ENCODE measurements at places on chromosomes 3 and 15.

- no peak for DNase-seq
Measured at GRCh38 chr3:169354774-169355501, 308.6 kb downstream of the MECOM start.

DNA sequence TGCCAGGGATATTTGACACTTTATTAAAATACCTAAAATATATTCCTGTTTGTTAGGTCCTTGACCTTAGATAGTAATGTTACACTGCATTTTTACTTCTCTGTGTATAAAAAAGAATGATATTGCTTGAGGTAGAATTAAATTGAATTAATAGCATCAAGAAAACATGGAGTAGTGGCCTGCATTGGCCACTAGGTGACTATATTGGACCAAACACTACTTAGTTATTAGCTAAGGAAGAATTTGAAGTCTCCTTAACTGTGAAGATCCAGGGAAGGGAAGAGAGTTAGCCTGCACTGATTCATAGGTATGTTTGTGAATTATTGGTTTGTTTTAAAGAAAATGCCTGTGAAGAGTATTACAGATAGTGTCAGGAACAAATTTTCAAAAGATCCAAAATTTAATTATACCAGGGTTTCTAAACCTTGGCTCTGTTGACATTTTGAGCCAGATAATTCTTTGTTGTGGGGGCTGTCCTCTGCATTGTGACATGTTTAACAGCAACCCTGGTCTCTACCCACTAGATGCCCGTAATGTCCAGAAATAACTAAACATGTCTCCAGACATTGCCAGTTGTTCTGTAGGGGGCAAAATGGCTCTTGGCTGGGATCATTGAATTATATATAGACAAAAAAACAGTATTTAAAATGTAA lies 103.6 kb upstream of the THSD4 start:
- DNase-seq, result no peak

GRCh38 chr15:80609091-80609490 lies 86.0 kb upstream of the ABHD17C start:
- no peak for DNase-seq

- DNase-seq, result no peak
Measured at GRCh38 chr3:187624588-187624987, 45.6 kb downstream of the SST start.

DNA sequence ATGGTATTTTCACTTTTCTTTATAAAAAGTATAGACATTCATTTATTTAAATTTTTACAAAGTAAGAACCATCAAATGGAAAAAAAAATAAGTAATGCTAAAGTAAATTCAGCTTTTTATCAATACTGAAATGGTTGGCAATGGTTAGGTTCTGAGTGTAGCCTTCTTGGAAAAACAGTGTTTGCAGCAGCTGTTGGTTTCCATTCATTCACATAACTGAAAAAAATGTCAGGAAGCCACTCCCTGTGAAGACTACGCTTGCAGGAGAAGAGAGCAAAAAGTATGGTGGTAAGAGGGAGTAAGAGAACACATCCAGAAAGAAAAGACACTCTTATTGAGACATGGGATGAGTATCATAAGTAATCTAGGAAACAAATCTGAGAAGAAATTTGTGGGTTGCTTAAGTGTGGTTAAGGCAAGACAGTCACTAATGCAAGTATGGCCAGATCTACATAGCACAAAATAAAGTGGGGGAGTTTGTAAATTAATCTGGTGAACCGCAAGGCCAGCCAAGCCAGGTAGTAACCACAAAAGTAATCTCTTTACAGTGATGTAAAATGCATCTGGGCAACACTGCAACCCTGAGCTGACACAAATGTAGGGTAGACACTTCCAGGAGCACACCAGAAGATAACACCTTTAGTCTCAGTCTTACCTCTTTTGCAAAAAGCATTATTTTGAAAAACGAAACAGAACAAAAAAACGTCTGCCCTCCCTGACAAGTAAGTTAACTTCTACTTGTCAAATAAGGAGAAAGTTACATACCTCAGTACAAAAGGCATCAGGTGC lies 133.7 kb downstream of the IGSF11 start:
- no peak for DNase-seq

- no peak for DNase-seq
Measured at GRCh38 chr15:63288778-63289378, 11.5 kb downstream of the APH1B start.

- no peak for DNase-seq
Measured at GRCh38 chr15:57551715-57552677, 39.7 kb upstream of the MYZAP start.

DNA sequence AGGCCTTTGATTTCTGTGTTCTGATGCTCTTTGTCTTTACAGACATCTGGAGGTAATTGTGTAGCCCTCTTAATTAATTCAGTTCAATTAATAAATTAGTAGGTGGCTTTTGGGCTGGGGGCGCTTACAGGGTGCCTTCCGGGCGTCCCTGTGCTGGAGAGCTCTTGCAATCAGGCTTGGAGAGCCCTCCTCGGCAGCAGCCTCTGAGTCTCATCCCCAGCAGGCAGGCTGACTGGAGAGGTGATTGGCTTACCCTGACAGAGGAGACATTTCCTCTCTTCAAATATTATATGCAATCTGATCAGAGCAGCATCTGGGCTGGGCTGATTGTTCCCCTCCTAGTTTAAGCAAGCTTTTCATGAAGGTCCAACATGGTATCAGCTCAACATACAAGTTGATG lies 250.7 kb downstream of the LPP start:
- no peak for DNase-seq

- DNase-seq, result no peak
Measured at GRCh38 chr3:111956449-111956848, 22.4 kb upstream of the ABHD10 start.

DNA sequence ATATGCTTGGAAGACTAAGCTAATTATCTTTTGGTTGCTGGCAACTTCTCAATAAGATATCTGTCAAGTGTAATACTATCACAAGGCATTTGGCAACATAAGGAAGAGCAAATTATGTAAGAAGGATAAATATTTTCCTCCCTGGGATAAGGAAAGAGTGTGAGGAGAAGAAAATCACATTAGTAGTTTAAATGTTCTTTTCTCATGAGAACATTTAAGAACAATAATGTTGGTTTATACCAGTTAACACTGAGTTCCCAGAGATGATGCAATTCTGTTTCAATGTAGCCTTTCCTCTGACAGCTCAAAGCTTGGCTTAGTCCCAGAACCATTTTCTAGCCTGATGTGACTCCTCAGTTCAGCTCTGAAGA lies 66.1 kb upstream of the NPHP3 start:
- DNase-seq, result no peak

DNA sequence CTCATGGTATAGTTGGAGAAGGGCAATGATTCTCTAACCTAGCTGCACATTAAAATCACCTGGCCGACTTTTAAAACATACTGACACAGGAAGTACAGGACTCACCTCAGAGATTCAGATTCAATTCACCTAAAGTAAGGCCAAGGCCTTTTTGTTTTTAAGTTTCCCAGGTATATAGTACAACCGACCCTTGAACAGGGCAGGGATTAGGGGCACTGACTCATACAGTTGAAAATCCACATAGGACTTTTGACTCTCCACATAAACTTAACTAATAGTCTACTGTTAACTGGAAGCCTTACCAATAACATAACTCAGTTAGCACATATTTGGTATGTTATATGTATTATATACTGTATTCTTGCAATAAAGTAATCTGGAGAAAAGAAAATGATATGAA lies 129.5 kb upstream of the ABI3BP start:
- DNase-seq, result no peak

GRCh38 chr3:96083610-96084009 lies 730.8 kb upstream of the EPHA6 start:
- no peak for DNase-seq

DNA sequence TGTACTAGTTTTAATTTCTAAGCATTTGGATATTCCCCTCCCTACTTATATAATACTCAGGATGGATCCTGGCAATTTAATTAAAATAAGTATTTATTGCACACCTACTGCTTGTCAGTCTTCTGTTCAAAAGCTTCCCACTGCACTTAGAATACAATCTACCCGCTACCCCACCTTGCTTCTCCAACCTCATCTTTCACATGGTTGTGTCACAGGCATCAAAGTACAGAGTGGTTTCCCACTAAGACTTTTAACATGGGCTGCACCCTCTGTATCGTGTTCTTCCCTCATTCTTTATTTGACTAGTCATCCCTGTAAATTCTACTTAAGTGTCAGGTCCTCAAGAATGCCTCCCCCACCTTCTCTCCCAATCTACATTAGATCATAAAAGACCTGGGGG lies 35.0 kb downstream of the RIOX2 start:
- no peak for DNase-seq

- DNase-seq, result no peak
Measured at GRCh38 chr15:25208735-25209134, 230.1 kb downstream of the UBE3A start.
